Activated T-cell treated with anti-CD3 and anti-CD28 coated beads, Interleukin-2, amount 50 U/mL, for 72 hours (primary cell): ENCODE measurements at places on chromosomes 13 and 19. TPM values are rescaled to one million over a fixed set of nuclear protein-coding genes. Genes with fewer than 3 reads are reported as not detected.

DNA sequence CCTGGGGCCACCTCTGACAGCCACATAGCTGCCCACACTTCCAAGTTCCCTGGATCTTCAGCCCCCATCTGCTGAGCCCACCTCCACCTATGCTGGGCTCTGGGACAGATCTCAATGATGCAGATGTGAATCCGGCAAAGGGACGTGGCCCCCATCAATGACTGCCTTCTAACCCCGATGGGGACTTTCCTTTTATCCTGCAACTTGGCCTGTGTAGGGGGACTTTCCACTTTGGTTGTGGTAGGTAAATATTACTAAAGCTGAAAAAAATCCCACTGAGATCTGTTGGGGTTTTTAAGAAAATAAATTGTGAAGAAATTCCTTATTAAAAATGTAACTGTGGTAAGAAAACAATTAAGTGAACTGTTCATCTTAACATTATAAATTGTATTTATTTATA, 20.8 kb upstream of the ASPDH start:
- DNase-seq = no peak

The TMEM272 gene
- total RNA-seq = 0.30 TPM

DNA sequence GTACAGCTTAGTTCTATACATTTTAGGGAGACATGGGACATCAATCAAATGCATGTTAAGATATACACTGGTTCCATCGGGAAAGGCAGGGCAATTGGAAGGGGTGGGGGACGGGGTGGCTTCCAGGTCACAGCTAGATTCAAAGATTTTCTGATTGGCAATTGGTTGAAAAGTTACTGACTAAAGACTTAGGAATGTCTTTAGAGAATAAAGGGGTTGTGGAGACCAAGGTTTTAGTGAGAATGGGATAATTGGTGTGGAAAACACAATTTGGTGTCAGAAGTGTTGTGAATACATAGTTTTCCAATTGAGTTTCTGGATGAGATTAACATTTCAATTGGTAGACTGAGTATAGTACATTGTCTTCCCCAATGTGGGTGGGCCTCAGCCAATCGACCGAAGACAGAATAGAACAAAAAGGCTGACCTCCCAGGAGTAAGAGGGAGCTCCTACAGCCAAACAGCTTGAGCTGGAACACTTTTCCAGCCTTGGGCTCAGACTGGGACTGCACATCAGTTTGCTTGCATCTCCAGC, 988 bp upstream of the CCDC169 start:
- no peak for DNase-seq

- DNase-seq = no peak
Observed at GRCh38 chr13:37143911-37144310, 38.4 kb upstream of the CSNK1A1L start.

The GJB2 gene
- total RNA-seq = 1.8 TPM

GRCh38 chr13:60379837-60380565, 17.0 kb upstream of the TDRD3 start:
- no peak for DNase-seq

- no peak for DNase-seq
Observed at GRCh38 chr19:11347546-11348039, 1.3 kb downstream of the CCDC159 start.

DNA sequence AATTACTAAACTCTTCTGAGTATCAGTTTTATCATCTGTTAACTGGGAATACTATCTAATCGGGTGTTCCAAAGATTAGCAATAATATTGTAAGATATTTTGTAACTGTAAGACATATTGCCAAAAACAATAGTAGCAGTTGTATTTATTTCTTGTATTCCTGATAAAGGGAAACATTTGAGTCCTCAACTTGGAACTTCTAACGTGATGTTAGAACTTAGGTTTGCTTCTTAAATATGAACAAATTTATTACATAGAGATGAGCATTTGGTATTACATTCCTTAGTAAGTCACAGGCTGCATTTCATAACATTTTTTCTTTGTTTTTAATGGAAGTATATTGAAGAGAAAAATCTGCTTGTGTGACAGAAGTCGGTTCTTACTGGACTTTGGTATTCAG, 225.3 kb downstream of the NALCN start:
- DNase-seq = no peak

DNA sequence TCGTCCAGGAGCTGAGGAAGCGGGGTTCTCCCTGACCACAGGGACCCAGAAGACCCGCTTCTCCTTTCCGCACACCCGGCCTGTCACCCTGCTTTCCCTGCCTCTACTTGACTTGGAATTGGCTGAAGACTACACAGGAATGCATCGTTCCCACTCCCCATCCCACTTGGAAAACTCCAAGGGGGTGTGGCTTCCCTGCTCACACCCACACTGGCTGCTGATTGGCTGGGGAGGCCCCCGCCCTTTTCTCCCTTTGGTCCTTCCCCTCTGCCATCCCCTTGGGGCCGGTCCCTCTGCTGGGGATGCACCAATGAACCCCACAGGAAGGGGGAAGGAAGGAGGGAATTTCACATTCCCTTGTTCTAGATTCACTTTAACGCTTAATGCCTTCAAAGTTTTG, 18.9 kb downstream of the VASP start:
- no peak for DNase-seq

DNA sequence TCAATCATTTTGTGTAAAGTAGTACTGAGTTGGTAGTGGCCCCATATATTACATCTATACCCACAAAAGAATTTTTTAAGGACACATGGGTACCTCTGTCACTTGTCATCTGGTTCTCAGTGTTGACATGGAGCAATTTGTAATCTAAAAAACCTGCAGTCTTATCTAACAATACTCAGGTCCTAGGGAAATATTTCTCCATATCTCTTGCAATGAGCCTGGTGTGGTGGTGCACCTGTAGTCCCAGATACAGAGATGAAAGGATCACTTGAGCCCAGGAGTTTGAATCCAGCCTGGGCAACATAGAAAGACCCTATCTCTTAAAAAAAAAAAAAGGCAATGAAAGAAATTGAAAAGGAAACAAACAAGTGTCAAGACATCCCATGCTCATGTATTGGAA, 70.7 kb upstream of the ZNF30 start:
- DNase-seq = no peak

The CEBPA gene
- total RNA-seq = 0.82 TPM

DNA sequence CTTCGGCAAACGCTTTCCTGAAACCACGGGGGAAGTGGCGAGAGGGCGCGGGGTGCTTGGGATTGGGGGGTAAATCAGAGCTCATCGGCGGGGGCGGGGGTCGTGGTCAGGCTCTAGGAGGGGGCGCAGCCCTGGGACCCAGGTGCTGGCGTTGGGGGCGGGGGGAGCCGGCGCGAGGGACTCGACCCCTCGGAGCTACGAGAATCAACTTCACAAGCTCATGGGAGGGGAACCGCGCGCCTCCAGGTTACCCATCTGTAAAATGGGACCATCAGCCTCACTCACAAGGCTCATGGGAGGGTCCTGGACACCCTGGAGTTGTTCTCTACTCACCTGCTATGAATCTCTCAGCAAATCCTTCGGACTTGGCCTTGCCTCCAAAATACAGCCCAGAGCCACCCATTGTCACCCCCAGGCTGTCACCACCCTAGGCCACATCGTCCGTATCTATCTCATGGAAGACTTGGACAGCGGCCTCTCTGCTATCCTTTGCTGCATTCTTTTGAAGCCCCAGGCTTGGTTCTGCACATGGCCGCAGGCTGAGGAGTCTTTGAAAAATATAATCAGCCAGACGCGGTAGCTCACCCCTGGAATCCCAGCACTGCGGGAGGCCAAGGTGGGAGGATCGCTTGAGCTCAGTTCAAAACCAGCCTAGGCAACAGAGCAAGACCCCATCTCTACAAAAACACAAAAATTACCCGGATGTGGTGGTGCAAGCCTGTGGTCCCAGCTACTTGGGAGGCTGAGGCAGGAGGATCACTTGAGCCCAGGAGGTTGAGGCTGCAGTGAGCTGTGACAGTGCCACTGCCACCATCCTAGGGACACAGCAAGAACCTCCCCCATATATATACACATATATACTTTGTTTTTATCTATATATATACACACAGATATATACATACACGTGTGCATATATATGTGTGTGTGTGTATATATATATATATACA, 939 bp upstream of the RANBP3 start:
- DNase-seq = no peak

DNA sequence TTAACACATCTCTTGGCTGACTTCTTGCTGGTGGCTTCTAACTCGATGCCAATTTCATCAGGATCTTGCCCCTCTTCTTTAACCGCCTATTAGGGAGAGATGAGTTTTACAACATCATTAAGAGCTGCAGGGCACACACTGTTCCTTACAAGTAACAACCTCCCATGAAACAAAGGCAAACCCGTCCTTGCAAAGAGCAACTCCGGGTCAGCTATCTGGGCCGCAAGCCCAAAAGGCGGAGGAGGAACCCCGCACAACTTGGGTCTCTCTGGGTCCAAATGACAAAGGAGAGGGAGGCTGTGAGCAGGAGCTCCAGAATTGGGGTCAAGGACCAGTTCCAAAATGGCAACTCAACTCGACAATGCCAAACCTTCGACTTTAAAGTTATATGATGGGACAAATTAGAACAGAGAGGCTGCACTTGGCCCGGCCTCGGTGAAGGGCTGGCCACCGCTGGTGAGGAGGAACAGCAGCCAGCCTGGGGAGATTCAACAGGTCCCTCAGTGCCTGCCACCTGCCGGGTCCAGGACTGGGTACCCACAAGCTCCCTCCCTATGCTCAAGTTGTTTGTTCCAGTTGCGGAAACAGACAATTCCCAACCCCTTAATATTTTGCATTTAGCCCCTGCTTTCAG, 1.1 kb downstream of the SAFB2 start:
- DNase-seq = peak; percentile 16

- no peak for DNase-seq
Observed at GRCh38 chr13:24630121-24630520, 50.1 kb upstream of the ATP12A start.

DNA sequence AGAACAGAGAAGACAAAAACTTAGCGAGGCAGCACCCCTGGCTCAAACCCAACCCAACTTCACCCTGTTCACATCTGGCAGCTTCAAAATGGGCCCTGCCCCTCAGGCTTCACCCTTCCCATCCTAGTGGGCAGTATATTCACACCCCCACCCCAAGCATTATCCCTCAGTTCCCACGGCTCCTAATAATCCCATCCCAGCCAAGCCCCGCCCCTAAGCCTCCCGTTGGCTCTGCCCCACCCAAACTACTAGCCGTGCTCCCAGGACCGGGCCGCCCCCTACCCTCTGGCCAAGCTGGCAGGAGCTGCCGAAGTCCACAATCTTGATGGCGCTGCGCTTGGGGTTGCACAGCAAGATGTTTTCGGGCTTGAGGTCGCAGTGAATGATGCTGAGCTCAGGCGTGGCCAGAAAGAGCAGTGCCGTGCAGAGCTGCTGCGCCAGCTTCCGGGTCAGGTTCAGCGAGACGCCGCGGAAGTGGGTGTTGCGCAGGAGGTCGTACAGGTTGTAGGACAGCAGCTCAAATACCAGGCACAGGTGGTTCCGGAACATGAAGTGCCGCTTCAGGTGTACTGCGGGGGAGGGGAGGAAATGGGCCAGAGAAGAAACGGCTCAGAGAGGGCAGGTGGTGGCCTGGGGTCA, 5.8 kb downstream of the DYRK1B start:
- no peak for DNase-seq

GRCh38 chr19:38448225-38448624, 14.7 kb downstream of the RYR1 start:
- no peak for DNase-seq

DNA sequence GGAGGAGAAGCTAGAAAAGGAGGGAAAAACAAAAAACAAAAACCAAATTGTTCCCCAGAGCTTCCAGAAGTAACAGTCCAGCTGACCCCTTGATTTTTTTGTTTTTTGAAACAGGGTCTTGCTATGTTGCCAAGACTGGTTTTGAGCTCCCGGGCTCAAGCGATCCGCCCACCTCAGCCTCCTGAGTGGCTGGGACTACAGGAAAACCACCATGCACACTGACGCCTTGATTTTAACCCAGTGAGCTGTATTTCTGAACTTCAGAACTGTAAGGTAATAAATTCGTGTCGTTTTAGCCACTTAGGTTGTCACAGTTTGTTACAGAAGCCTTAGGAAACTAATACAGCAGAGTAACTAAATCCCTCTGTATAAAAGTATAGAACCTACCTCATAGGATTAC, 1.1 kb upstream of the NEK3 start:
- no peak for DNase-seq

- no peak for DNase-seq
Observed at GRCh38 chr13:42997381-42997780, 5.3 kb upstream of the EPSTI1 start.

The ZNF682 gene
- 14.1 TPM for total RNA-seq

GRCh38 chr13:48333976-48334375, 30.4 kb downstream of the RB1 start:
- no peak for DNase-seq

- DNase-seq = no peak
Observed at GRCh38 chr13:21657538-21657937, 13.3 kb upstream of the FGF9 start.

DNA sequence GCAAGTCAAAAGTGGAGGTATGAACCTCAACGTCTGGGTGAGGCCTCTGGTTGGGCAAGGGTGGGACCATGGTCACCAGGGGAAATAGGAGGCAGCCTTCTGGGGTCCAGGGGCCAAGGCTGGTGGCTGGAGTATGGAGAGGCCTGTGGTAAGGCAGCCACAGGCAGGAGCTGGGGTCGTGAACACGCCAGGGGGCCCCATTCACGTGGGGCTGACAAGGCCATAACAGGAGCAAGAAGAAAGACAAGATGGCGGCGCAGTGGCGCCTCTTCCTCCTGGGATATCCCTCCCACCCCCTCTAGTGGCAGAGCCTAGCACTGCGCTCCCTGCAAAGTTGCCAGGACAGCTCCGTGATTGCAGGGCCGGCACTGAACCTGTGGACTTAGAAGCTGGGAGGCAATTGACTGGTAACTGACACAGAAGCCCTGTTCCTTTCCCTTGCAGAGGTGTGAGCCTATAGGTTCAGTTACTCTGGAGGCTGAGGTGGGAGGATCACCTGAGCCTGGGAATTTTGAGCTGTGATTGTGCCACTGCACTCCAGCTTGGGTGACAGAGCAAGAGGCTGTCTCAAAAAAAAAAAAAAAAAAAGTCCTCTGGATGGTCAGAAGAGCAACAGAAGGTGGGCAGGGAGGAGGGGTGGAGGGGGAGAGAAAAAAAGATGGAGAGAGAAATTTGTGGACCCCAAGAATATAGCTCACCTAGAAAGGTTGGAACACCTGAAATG, 19.7 kb upstream of the EDDM13 start:
- peak; percentile 82 for DNase-seq

The RFPL4A gene
- total RNA-seq = not detected

DNA sequence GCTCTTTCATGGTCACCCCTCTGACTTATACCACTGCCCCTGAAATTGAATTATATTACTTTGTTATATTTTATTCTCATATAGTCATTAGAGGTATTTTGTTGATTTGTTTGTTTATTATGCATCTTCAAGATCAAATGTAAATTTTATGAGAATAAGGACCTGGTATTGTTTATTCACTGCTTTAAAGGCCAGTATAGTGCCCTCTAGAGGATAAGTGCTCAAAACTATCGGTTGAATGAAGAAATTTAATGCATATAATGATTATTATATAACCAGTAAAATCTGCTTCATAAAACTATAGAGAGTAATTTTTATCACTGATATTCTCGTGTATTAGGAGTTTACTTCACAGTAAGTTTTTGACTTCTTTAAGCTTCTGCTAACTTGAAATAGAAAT, 1401.9 kb downstream of the SLITRK1 start:
- no peak for DNase-seq

The KIR2DL3 gene
- total RNA-seq = not detected

GRCh38 chr13:26502826-26503225, 54.7 kb upstream of the WASF3 start:
- peak; percentile 29 for DNase-seq

GRCh38 chr13:45527699-45528462, 63.1 kb downstream of the COG3 start:
- no peak for DNase-seq

The NFILZ gene
- not detected for total RNA-seq

The RPS15 gene
- total RNA-seq = 1,490 TPM

The FXYD1 gene
- 2.0 TPM for total RNA-seq
